ENCODE measurements at places on chromosomes 11 and 22.

- DNase-seq, result no peak
Measured at GRCh38 chr22:36335621-36336020, 52.1 kb downstream of the MYH9 start.

DNA sequence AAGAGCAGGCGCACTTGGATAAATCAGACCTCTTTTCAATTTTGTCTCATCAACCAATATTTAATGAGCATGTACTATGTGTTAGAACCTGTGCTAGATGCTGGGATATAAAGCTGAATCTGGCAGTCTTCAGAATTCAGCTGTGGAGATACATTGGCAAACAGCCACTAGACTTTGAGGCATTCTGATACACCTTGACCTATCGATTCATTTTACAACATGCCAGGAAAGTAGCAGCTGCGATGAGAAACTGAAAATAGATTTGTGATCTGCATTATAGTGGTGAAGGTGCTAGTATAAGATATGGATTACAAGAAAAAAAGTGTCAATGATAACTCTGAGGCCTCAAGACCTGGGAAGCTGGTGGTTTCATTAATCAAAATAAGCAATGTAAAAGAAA, 1338.1 kb upstream of the TENM4 start:
- no peak for DNase-seq

- DNase-seq, result no peak
Measured at GRCh38 chr22:44755956-44756361, 3.6 kb downstream of the ARHGAP8 start.

- no peak for DNase-seq
Measured at GRCh38 chr11:33479231-33479630, 221.4 kb downstream of the C11orf91 start.

- DNase-seq, result no peak
Measured at GRCh38 chr11:110428040-110428439, 1.7 kb upstream of the FDX1 start.

DNA sequence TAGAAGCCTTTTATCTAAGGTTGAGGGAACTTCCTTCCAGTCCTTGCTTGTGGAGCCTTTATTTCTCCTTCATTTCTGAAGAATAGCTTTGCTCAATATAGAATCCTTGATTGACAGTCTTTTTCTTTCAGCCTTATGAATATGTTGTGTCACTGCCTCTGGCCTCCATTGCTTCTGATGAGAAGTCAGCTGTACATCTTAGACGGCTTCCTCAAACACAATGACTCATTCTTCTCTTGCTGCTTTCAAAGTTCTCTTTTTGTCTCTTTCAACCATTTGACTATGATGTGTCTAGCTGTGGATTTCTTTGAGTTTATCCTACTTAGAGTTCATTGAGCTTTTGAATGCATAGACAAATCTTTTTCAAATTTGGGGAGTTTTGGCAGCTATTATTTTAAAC, 893.2 kb downstream of the BRD1 start:
- no peak for DNase-seq

DNA sequence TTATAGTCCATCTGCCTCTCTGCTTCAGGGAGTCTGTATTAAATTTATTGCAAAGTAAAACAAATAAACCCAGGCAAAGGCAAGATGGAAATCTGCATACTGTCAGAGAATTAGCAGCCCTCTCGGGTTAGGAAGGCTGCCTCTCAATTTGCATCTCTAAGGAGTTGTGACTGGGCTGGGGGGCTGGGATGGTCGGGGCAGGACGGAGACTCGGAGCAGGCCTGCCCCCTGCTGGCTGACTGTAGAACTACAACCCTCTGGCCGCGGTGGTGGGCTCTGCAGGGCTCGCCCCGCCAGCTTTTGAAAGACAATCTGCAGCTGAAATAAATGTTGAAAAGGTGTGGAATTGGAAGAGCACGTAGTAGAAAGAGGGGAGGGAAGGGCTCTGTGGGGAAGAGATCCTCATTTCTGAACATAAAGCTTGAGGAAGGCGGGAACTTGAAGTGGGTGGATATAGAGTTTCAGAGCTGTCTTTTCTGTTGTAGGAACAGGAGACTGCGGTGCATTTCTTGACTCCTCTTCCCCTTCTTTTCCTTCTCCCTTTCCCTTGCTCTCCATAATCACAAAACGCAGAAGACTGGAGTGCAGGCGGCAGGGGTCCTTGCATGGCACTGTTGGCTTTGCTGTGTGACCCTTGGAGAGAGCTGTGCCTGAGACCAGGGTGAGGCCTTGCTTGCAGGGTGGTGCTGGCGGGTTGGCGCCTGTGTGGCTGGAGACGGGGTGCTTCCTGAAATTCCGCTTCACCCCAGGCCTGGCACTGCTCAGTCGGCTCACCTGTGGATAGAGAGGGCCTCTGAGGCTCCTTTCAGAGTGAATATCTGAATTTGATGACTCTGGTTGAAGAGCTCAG, 22.6 kb upstream of the PKNOX2 start:
- peak; percentile 41 for DNase-seq

- DNase-seq, result no peak
Measured at GRCh38 chr11:76947800-76948199, 86.4 kb upstream of the B3GNT6 start.

GRCh38 chr11:128342511-128343134, 244.7 kb downstream of the ETS1 start:
- no peak for DNase-seq

DNA sequence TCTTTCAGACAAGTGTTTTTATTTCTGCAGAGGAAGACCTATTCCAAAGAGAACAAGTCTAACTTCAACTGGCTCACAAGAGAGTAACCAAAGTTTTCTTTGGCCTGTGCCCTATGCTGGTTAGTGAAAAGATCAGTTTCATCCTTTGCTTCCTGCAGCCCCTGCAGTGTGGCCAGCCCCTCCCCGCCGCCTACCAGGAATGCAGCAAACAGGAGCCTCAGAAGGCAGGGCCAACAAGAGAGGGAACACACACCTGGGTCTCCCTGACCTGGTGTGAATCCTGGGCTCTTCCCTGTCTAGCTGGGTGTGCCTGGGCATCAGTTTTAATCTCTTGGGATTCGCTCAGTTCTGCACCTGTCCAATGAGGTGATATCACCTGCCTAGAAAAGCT, 21.5 kb upstream of the SCARF2 start:
- DNase-seq, result no peak

GRCh38 chr11:86063536-86063935, 5.3 kb downstream of the PICALM start:
- DNase-seq, result no peak

- DNase-seq, result peak; percentile 38
Measured at GRCh38 chr11:116499396-116500003, 273.3 kb downstream of the BUD13 start.

DNA sequence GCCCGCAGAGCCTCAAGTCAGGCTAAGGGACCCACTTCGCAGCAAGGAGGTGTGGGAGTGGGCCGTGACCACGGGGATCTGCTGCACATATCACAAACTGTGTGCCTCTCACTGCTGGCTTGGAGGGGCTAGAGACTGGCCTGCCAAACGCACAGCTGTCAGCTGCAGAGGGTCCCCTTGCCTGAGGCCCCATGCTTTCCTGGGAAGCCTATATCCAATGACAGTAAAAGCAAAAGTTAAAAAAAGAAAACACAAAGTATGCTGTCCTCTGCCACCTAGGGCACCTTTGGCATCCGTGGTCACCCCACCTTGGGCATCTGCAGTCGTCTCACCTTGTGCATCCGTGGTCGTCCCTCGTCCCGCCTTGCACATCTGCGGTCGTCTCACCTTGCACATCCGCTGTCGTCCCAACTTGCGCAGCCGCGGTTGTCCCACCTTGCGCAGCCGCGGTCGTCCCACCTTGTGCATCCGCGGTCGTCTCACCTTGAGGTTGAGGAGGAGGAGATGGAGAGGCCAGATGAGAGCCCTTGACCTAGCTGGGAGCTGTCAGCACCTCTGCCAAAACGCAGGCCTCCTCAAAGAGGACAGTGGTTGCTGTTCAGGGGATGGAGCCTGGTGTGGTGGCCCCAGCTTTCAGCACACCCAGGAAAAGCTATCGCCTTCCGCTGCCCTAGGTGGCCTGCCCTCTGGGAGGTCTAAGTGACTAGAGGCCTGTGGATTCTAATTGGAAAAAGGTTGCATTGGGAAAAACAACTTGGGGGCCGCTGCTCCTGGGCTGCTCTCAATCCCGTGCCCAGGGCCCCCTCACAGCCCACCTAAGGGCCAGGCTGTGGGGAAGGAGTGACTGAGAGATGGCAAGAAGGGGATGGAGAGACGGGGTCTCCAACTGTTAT, 90.5 kb downstream of the MYEOV start:
- no peak for DNase-seq

GRCh38 chr11:45982656-45983470, 60.4 kb downstream of the LARGE2 start:
- peak; percentile 58 for DNase-seq

DNA sequence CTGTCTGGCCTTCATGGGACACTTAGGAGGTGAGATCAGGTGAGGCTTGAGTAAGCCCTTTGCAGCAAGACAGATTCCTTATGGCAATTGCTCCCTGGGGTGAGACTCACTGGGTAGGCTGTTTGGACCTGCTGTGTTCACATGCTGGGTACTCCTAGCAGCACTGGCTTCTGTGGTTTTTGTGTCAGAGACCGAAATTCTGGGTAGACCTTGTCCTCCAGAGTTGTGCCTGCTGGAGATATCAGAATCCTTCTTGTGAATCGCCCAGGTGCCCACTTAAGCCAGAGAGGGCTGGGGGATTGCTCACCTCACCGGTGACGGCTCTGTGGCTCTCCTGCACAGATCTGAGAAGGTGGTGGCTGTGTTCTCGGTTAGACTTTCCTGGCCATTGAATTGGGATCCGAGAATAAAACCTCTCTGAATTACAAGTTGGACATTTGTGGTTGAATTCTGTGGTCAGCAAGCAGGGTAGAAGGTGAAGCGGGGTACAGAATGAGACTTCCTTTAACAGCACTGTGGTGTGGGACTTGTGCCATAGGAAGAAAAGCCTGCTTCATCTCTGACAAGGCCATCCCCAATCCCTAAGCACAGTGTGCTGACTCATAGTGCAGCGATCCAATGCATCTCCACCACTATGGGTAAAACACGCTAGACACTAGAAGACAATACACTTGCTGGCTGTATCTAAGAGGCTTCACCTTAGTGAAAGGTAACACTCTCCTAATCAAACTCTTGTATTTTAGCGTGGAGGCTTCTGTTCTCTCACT, 52.5 kb upstream of the TTC12 start:
- DNase-seq, result peak; percentile 34

Data from H54 (cell line).